Inflammatory macrophage treated with lipopolysaccharide for 4 hours (primary cell): ENCODE measurements at places on chromosomes 7 and 10.

DNA sequence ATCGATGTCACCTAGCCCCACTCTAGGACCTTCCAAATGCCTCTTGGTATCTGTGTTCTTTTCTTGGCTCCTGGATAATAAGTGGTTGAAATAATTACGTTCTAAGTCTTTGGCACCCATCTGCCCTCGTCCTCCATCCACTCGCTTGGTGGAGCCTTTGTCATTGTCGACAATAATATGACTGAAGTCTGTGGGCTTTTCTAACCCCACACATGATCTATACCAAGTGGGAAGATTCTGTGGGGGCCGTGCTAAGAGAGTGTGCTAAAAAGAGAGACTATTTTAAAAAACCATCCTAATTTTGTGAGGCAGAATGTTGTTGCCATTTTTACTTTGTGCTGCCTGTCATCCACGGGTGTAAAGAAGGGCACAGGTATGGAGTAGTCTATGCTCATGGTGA is 113.1 kb downstream of the GALNT17 start:
- no peak for DNase-seq

DNA sequence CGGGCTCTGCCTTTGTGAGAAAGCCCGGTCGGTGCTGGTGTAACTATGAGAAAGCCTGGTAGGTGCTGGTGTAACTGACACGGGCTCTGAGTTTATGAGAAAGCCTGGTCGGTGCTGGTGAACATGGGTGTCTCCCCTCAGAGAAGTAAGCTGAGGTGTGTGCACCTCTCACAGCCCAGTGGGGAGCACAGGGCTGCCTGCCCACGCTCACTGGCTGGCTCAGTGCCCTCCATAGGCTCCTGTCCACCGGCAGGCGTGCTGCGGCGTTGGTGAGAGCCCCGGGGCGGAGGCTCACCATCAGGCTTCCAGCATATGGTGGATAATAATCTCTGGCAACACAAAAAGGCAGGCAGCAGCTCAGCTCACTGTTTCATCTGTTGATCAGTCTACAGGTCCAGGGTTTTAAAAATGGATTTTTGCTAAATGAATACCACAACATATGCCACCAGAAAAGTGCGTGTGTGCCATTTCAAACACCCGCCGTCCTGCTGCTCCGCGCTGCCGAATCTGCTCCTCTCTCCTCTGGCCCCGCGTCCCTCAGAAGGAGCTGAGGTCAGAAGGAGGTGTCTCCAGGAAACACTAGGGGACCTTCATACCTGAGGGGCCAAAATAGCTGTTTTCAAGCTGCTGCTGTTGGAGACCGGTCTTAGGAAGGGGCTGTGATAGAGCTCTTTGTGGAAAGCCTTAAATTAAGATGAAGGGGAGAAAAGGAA is 365.7 kb downstream of the DNAJB6 start:
- DNase-seq, result no peak

- no peak for DNase-seq
Measured at GRCh38 chr7:51786284-51786683, 469.7 kb upstream of the COBL start.

GRCh38 chr10:35452171-35452570 is 115.9 kb downstream of the CCNY start:
- DNase-seq, result peak; percentile 53

DNA sequence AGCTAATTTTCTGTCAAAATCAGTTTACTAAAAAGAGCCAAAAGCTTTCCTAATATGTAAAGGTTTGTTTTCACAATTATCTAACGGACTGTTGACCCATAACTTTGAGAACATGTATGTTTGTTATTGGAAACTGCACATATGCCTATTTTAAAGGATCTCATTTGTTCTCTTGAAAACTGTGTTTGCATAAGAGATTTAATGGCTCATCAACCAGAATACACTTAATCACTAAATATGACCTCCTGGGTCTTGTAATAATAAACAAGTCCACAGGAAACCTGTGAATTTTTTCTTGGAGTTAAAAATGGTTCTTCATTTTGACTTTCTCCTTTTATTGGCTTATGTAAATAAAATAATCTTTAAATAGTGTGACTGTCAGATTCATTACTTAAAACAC is 48.3 kb upstream of the STEAP1B start:
- DNase-seq, result no peak

DNA sequence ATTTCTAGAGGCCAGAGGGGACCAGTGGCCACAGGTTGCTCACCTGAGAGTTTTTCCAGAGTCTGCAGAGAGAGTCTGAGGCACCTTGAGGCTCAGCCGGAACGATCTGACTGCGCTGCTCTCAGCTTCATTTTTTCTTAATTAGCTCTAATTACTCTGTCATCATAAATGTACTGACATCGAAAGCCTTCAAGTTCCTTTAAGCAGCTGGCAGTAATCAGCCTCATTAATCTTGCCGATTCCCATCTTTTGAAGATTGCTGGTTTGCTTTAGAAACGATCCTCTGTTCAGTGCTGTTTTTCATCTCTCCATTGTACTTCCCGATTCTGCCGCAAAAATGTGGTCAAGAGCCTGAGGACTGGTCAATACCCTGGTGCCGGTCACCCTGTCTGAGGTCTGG is 454.7 kb downstream of the TYW1 start:
- no peak for DNase-seq

GRCh38 chr7:91169830-91170191 is 94.4 kb upstream of the FZD1 start:
- DNase-seq, result no peak

- DNase-seq, result no peak
Measured at GRCh38 chr7:142338633-142339501, 81.0 kb upstream of the PRSS58 start.

DNA sequence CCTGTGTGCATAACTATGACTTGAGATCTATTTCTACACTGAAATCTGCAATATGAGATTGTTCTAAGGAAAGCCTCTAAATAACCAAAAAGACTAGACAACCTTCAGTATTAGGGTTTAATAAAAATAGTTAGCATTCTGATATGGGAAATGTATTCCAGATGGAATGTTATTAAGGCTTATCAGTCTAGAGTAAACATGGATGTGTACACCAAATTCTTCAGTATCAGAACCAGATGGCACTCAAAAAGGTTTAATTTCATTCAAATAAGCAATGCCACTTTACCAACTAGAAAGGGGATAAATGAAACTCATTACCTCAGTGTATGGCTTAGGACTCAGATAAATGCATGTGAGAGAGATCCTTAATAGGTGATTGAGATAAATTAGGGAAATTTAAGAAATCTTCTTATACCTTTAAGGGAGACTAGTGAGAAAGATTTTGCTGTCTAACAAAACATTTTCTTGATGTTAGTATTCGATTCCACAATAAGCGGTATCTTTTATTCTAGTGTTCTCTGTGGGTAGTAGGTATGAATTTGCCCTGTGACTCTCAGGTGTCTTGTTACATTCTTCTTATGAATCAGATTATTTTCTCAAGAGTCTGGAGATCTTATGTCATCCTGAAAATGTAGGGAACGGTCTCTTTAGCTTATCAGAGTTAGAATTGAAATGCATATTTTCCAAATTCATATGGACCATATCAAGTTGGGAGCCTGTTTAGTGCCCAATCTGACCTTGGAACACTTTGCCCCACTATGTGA is 159.2 kb downstream of the PRKG1 start:
- no peak for DNase-seq

DNA sequence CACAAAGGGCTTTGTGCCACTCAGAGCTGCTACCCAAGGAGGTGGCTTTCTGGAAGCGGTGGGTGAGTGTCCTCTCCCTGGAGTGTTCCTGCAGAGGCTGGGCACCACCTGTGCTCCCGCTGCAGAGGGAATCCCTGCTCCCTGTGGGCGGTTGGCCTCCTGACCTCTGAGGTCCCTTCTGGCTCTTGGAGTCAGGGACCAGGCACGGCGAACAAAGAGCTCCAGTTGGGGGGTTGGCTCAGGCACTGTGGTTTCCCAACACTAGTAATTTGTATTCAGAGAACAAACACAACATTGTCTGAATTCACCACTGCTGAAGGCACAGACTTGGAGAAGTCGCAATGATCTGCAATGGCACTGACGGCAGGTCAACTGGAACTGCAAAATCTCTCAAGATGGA is 328.9 kb downstream of the PRPF18 start:
- DNase-seq, result no peak

DNA sequence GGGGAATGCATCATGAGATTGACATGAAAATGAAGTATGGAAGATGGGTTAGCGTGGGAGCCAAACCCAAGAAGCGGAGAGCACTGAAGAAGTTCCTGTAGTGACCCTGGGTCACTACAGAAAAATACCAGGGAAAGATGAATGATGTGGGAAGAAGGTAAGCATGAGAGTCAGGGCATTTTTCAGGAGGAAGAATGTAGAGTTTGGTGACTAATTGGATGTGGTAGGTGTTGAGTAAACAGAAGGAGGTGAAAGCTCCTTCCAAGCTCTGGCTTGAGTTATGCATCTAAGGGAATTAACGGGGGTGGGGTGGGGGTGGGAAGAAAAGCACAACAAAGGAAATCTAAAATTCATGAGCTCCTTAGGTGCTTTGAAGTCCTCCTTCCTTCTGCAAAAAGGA is 238.1 kb upstream of the AOAH start:
- no peak for DNase-seq

GRCh38 chr7:142581341-142581740 is 167.9 kb upstream of the PRSS1 start:
- DNase-seq, result peak; percentile 89

DNA sequence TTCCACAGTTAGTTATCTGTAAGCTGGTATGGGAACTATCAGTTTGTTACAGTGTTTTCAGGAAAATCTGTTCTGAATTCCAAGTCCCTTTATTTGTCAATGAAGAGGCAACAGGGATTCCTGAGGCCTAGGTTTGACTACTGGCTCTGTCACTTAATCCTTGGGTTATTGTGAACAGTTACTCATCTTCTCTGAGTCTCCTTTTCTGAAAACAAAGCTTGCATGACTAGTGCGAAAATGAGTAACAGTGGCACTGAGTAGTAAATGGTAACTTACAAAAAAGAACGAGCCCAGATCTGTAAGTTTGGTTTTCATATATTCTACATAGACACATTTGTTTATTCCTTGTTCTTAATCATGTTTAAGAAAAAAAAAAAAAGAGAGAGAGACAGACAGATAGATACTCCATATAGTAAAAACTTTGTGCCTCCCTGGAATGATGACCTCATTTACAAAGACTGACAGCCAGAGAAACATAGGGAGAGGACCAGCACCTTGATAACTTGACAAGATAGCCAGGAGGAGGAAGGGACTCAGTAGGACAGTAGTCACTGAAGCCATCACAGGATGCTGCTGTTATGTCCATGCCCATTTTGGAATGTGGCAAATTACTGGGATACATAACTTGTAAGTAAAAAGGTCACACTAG is 1.9 kb downstream of the MRPS33 start:
- DNase-seq, result no peak

GRCh38 chr10:115295213-115295805 is 202.1 kb downstream of the ATRNL1 start:
- no peak for DNase-seq

- DNase-seq, result no peak
Measured at GRCh38 chr10:44126291-44126717, 258.6 kb downstream of the CXCL12 start.

DNA sequence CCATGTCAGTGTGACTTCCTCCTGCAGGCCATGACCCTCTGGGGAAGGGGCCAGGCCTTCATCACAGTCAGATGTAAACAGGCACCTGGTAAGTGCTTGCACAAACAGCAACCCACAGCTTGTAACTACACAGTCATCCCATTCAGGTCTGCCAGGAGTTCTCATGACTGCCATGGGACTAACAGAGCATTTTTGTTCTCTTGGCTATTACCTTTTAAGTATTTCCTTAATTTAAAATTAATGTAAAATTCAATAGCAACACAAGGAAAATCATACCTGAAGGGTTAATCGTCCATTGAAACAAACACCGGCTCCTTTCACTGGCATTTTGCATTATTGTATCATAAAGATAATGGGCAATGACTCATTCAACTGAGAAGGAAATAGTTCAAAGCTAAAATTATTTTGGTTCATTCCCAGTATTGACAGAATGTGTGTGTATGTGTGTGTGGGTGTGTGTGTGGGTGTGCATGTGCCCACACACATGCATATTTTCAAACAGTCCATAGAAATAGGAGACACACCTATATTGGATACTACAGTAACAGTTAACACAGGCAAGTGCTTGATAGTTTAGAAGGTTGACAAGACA is 307.9 kb downstream of the WDR11 start:
- peak; percentile 1 for DNase-seq

DNA sequence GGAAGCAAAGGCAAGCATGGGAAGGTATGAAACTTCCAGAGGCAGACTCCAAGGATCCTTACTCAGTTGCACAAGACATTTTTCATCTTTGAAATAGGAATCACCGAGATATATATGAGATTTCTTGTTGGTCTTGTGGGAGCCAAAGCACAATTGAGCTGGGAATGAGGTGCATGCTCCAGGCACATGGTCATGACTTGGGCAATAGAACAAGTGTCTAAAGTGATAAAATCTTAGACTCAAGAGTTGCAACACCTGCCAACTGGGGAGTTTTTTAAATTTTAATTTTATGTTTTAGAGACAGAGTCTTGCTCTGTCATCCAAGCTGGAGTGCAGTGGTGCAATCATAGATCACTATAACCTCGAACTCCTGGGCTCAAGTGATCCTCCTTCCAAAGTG is 169.5 kb upstream of the ADCY1 start:
- DNase-seq, result peak; percentile 3

DNA sequence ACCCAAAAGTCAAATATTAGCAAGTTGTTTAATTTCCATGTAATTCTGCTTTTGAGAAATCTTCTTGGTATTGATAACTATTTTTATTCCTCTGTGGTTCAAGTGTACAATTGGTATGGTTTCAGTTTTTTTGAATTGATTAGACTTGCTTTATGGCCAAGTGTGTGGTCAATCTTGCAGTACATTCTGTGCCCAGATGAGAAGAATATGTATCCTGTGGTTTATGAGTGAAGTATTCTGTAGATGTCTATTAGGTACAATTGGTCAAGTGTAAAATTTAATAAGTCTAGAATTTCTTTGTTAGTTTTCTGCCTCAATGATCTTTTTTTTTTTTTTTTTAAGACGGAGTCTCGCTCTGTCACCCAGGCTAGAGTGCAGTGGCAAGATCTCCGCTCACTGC is 36.6 kb upstream of the C7orf33 start:
- no peak for DNase-seq

GRCh38 chr7:138515001-138515528 is 55.0 kb downstream of the TRIM24 start:
- no peak for DNase-seq

DNA sequence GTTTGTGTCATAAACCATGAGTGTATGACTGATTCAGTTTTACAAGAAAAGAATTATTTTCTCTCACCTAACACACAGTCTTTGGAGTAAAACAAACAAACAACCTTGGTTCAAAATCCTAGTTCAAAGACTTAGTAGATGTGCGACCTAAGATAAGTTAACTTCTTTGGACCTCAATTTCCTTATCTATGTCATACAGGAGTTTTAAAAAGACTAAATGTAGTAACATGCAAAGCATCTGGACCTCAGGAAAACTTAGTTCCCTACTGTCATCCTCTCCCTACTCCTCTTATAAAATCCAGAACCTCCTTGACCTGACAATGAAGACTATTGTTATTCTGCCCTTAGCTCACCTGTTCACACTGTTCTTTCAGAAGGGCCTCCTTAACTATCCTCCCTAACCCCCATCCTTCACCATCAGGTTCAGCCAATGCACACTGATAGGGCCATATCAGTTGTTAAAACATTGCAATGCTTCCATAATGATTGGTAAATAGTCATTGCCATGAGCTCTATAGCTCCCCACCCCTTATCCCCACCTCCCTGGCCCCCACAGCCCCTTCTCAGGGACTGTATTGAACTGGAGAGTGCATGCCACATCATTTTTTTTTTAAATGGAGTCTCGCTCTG is 28.8 kb upstream of the CCNJ start:
- DNase-seq, result no peak
